ENCODE measurements at places on chromosomes 16 and 17.

GRCh38 chr17:50199211-50199802, 2.1 kb downstream of the COL1A1 start:
- DNase-seq, result no peak

GRCh38 chr17:32590974-32591373, 104.2 kb downstream of the CDK5R1 start:
- no peak for DNase-seq

DNA sequence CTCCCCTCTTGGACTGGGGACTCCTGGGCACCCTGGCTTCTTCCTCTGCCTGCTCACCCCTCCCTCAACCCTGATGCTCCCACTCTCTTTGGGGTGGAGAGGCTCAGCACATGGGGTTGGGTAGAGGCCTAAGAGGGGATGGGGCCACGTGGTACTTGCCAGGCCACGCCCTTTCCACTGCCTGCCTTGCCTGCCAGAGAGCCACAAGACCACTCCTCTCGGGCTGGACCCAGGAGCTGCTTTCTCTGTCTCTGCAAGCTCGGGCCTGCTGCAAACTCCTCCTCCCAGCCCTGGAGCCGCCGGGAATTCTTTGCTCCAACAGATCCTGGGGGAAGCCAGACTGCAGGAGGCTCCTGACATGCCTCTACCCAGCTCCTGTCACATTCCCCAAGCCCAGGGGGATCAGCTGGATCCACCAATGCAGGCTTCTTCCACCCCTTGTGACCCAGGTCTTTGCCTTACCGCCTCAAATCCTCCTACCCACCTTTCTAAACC, 11.8 kb downstream of the DLX4 start:
- DNase-seq, result no peak

- no peak for DNase-seq
Observed at GRCh38 chr16:628321-629061, 2.3 kb upstream of the WFIKKN1 start.

- DNase-seq, result no peak
Observed at GRCh38 chr16:11024333-11025053, 80.1 kb downstream of the CLEC16A start.

DNA sequence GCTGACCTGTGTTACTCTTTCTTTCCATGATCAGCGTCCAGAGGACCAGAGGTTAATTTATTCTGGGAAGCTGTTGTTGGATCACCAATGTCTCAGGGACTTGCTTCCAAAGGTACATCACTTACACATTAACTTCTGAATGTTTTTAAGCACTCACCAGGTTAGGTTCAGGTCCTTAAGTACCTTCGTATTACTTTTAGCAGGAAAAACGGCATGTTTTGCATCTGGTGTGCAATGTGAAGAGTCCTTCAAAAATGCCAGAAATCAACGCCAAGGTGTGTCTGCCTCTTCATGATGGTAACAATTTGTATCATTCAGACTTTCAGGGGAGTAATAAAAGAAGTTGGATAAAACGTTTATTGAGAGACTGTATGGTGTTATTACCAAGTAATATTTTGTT, 3.3 kb downstream of the HERPUD1 start:
- DNase-seq, result no peak

DNA sequence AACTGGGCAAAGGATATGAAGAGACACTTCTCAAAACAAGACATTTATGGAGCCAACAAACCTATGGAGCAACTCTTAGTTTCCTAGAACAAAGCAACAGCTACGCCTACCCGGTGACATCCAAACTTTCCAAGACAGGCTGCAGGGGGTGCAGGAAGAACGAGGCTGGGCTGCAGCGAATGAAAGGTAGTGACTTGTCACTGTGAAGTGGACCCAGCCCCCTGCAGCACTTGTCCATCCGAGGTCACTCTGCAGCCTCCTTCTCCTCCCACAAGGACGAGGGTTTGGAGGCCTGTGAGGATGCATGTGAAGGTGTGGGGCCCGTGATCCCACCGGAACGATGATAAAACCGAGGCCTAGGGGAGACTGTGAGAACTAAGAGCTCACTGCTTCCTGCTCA, 192.6 kb upstream of the RPL38 start:
- DNase-seq, result no peak

GRCh38 chr16:63650550-63650949, 1471.3 kb downstream of the CDH11 start:
- DNase-seq, result no peak

- DNase-seq, result no peak
Observed at GRCh38 chr16:4344983-4345835, 5.9 kb downstream of the PAM16 start.

DNA sequence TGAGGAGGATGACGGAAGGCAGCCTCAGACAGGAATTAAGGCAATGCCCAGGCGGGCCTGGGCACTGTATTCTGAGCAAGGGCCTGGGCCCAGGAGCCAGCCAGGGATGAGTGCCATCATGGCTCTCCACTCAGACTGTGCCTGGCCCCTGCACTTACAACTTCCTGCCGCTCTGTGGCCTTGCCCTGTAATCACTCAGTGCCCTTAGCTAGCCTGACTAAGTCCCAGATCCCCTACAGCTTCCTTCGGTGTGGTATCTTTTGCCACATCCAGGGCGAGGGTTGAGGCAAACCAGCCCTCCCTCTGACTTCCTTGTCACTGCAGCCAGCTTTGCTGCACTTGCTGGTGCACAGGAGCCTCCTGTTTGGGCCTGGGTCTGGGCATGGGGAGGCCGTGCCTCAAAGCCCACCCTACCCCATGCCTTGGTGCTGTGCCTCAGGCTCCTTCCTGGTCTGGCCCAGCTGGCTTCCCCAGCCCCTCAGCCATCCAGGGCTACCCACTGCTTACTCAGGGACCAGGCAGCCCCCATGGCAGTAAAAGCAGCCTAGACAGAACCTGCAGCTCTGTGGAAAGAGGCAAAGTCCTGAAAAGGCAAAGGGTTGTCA, 9.3 kb downstream of the SLC46A1 start:
- DNase-seq, result no peak

GRCh38 chr16:84279881-84280280, 14.8 kb upstream of the WFDC1 start:
- no peak for DNase-seq

GRCh38 chr17:48729335-48730239, 1.0 kb upstream of the HOXB13 start:
- no peak for DNase-seq

- DNase-seq, result no peak
Observed at GRCh38 chr17:43092901-43093300, 32.3 kb downstream of the BRCA1 start.

- DNase-seq, result no peak
Observed at GRCh38 chr17:45908460-45908859, 14.1 kb downstream of the MAPT start.

GRCh38 chr16:3774156-3774767, 56.9 kb upstream of the TRAP1 start:
- DNase-seq, result no peak

DNA sequence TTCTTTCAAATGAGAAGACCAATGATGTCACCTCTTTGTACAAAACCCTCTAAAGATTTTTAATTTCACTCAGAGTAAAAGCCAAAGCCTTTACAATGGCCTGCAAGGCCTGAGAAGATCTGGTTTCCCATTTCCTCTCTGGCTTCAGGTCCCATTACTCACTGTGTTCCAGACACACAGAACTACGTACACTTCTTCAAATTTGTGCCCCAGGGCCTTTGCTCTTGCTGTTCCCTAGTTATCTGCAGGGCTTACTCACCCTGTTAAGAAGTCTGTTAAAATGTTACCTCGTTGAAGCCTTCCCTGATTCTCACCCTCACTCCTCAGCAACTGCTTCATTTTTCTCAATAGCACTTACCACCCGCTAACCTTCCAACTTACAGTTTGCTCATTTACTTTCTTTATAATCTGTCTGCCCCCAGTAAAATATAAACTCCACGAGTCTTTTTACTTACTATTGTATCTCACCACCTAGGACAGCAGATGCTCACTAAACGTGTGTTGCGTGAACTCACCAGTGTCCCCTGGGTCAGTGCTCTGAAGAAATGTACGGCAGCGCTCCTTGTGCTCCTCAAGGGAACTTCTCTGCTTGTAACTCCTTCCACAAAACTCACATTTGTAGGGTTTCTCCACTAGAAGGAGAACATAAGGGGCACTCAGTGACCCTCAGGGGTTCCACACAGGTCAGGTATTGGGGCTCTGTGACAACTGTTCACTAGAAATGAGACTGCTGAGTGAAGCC, 50.2 kb downstream of the GRB7 start:
- DNase-seq, result no peak

GRCh38 chr17:74671031-74671771, 41.5 kb downstream of the CD300LF start:
- DNase-seq, result peak; percentile 70

DNA sequence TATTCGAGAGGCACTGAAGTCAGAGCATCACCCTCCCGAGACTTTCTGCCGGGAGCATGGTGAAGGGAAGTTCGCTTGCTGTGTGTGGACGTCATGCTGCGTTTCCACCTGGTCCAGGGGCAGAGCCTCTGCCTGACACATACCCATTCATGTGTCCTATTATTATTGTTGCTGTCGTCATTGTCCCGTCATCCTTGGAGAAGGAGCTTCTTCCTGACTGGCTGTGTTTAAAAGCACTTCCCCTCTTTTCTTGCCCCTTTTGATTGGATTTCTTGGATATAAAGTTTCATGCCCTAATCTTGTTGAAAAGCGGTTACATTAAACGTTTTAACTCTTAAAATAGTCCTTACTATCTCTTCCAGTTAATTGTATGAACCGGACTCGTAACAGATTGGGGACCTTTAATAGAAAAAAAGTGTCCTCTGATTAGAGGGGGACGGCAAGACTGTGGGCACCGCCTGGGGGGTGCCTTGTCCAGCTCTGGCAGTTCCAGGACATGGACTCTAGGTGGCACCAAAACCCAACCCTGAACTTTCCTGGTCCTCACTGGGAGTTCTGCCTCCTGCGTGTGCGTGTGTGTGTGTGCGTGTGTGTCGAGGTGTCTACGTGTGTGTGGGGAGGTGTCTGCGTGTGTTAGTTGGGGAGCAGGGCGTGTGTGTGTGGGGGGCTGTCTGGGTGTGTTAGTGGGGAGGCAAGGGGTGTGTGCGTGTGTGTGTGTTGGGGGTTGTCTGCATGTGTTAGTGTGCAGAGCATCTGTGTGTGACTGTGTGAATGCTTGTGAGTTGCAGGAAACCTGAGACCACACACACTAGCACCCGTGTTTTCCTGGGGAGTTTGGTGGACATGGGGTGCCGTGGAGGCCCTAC, 133.3 kb upstream of the CIBAR2 start:
- peak; percentile 34 for DNase-seq

- no peak for DNase-seq
Observed at GRCh38 chr17:21532763-21533385, 156.7 kb downstream of the KCNJ12 start.

DNA sequence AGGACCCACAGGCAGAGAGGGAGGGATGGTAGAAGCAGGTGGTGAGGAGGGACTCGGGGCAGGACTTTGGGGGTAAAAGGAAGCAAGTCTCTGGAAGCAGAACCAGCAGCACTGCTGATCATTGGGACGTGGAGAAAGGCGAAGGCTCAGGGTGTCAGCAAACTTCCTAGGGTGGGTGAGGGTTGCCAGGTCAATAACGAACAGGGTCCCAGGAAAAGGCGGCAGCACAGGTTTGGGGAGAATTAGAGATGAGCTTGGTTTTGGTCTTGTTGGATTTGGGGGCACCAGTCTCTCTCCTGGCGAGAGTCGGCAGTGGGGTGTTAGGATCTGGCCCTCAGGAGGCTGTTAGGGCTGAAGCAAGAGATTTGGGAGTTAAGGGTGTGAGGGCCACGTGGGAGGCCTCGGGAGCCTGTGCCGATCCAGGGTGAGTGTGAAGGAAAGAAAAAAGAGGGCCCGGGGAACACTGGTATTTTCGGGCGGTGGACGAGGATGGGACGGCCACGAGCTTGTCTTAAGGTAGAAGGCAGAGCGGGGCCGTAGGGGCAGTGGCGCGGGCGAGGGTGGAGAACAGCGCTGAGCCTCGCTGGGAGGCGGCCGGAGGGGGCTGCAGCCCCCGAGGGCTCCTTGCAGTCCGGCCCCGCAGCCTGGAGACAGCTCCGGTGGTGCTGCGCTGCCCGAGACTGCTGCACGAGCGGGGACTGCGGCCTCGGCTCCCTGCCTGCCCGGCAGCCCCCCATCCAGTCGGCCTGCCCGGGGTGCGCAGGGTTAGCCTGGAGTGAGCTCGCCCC, 765 bp upstream of the ADORA2B start:
- DNase-seq, result no peak

DNA sequence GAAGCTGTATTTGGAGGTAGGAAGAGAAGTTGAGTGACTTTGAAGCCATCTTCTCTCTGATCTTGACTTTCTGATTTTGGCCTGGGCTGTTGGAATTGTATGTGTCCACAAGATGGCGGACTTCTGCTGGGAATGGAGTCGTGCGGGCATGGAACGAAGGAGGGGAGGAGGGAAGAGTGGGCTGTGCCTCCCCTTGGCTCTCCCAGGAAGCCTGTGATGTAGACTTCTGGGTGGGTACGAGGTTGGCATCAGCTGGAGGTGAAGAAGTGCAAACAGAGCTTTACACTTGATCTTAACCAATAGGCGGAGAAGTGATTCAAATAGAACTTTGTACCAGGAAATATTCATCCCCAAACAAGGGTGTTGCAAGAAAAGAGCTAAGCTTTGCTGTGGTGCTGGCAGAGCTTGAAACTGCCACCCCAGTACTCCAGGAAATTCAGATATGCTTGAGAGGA, 7.4 kb upstream of the TMEM220 start:
- no peak for DNase-seq

DNA sequence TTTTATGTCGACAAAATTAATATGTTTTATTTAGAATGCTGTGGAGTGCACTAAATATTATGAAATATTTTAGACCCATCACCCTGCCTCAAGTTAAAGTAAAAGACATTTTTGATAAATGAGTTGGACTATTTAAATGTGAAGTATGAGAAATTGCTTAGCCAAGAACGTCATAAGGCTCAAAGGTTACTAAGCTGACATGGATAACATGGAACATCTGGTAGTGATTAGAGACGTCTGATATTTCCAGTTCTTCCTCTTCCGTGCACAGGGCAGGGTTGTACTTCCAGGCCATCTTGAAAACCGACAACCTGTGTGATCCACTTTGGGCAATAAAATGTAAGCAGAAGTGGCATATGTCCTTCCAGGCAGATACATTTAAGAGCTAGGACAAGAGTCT, 7.2 kb upstream of the CCL8 start:
- no peak for DNase-seq

GRCh38 chr17:28151001-28151400, 108.5 kb downstream of the NLK start:
- DNase-seq, result no peak

DNA sequence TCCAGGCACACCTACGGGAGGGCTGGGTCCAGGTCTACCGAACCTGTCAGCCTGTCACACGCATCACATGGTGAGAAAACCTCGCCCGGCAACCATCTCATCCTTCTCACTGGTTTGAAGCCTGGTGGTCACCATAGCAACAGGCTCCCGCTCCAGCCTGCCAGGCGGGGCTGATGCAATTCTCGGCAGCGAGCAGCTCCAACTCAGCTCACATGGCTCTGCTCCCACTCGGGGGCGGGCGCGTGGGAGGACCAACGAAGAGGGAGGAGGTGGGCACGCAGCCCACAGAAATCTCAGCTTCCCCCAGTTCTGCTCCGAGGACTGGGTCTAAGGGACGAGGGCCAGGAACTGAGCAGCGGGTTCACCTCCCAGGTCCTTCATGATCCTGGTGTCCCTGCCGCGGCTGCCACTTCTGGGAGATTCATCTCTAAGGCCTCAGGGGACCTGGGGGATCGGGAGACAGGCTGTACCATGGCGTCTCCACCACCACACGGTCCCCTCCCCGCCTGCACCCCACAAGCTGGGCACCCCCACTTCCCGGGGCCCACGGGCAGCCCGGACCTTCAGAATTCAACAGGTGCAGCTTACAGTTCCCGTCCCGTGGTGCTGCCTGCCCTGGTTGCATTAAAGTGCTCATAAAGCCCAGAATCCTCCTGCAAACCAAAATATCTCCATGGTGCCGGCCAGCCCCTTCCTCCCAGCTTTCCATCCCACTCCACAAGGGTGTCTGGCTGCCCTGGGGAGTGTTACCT, 25.8 kb downstream of the ABR start:
- no peak for DNase-seq

All from activated CD4-positive, alpha-beta T cell treated with anti-CD3 and anti-CD28 coated beads for 24 hours (primary cell).